ENCODE measurements at places on chromosomes 13 and 19.

- DNase-seq: no peak
These were observed 24.8 kb upstream of the SLC1A5 start for GRCh38 chr19:46812977-46813838.

GRCh38 chr13:30093236-30093635 is 214.1 kb downstream of the KATNAL1 start:
- DNase-seq: no peak

GRCh38 chr13:113015826-113016525 is 47.0 kb downstream of the MCF2L start:
- DNase-seq: no peak

- DNase-seq: no peak
These were observed 1.6 kb downstream of the GPC5 start for GRCh38 chr13:91400063-91400399.

- no peak for DNase-seq
These were observed 2.4 kb upstream of the ARGLU1 start for GRCh38 chr13:106570299-106570852.

DNA sequence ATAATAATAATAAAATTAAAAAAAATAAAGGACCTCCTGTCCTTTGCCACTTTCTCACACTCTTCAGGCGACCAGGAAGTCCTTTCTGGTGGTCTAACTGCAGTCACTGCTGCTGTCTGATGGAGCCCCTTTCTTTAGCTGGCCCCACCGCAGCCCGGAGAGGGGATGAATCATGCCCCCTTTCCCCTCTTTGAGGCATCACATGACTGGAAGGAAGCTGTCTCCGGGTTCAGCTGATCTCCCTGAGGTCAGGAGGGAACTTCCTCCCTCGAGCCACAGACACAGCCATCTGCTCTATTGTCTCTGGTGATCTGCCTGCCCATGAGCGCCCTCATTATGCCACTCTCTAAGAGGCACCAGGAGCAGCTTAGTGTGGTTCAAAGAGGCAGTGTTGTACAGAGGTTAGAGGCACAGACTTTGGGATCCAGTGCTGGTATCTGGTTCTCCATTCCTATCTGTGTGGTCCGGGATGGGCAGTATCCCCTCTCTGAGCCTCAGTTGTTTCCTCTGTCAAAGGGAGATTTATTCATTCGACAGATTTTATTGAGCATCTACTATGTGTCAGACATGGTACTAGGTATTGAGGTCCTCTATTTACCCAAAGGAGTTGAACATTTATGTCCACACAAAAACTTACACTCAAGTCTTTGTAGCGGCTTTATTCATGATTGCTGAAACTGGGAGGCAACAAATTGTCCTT is 30.0 kb downstream of the VAV1 start:
- DNase-seq: peak; percentile 91

DNA sequence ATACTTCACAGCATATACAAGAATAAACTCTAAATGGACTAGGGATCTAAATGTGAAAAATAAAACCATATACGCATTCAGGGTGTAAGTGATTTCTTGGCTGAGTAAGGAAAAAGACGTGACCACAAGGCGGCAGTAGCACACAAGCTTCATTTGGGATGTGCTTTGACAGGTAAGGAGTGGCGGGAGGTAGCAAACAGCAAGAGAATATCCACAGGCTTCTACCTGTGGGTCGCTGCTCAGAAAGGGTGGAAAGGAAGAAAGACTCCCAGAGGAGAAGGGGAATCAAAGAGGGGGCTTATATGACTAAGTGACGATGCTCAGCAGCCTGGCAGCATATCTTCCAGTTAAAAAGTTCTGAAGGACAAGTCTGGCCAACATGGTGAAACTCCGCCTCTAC is 2.5 kb upstream of the ZNF121 start:
- peak; percentile 71 for DNase-seq

DNA sequence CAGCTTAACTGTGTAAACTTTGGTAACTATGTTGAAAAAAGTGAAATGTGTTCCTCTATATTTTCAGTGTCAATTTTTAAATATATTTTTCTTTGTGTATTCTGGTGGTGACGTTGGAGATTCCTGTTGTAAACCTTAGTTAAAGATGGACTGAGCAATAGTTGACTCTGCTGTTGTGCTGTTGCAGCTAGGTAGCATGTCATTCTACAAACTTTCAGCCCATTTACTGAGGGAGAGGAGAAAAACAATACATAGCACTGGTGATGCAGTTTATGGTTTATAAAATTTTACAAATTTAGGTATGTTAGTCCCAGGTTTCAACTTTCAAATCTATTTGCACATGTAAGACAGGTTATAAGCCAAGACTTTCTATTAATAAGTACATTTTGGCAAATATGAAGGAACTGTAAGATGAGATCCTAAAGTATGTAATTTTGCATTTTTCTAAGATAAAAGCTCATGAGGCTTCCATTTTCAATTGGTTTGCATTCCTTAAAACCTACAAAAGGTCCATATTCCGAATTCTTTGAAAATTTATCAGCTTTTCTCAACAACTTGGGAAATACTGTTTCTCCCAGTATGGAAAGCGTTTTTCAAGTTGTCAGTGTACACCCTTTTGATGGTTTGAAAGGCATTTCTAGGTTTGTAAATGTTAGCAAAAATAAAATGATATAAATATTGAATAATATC is 1.5 kb downstream of the NDFIP2 start:
- DNase-seq: no peak

- DNase-seq: no peak
These were observed 96.2 kb downstream of the CYSLTR2 start for GRCh38 chr13:48749699-48750473.

DNA sequence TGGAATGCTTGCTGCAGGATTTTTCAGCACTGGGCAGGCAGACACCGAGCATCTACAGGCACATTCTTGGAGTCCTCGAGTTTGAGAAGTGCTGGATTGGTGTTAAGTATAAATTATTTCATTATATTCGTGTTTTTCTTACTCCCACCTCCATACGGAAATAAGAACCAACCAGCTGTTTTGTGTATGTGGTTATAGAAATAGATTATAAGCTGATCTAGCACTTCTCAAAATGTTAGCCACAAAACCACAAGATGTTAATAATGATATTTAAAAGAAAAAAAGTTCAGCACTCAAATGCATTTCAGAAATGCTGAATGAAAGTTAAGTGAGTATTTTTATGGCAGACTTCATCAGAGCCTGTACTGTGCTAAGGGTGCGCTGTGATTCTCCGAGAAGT is 24.0 kb upstream of the TEX29 start:
- no peak for DNase-seq

DNA sequence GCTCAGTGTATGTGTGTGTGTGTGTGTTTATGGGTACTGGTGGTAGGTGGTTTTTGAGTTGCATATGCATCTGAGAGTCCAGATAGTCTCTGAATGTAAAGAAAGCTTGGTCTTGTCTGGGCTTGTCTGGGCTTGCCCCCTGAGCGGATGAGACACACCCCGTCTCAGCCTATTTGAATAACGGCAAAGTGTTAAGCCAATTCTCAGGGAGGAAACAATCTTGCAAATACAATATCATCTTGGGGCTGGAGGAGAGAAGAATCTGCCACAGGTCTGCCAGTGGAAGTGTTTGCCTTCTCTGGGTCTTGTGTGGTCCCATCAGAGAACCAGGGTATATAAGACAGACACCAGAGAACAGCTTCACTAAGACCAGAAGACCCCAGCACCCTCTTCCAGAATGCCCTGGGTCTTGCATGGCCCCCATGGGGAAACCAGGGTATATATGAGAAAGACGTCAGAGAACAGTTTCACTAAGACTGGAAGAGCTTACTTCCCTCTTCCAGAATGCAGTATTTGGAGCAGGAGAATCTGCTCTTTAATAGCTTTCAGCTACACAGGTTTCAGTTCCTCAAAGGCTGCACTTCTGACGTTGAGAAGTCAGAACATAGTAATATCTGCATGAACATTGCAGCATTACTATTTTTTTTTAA is 13.3 kb downstream of the CD70 start:
- DNase-seq: peak; percentile 51

GRCh38 chr13:41457589-41458186 is 338 bp downstream of the RGCC start:
- no peak for DNase-seq

DNA sequence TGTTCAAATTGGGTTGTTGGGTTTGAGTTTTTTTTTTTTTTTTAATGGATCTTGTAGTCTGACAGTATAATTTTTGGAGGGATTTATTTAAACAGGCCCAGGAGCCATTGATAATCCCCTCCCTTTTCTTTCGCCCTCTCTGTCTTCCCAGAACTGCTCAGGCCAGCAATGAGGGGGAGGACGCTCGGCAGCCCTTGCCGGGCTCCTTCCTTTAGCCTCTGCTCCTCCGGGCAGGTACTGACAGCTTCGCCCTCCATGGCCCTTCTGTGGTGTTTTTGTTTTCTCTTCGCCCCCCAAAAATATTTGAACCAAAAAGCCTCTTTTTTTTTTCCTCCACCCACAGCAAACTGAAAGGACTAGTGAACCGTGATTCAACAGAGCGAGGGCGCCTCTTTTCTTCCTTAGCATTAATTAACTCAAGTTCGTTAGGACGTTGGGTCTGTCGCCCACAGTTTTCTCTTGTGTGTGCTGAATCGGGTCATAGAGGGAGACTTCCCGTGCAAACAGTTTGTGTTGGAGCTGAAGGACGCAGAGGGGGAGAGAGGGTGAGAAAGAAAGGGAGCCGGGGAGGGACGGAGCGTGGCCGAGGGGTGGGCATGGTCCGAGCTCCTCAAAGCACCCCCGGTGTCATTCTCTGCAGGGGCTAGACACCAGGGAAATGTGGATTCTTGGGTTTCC is 21.5 kb downstream of the NFIX start:
- no peak for DNase-seq

- no peak for DNase-seq
These were observed 1.9 kb downstream of the TSEN34 start for GRCh38 chr19:54193011-54193410.

- no peak for DNase-seq
These were observed 757 bp downstream of the FBN3 start for GRCh38 chr19:8148410-8149260.

GRCh38 chr13:102970542-102970941 is 95.7 kb downstream of the SLC10A2 start:
- DNase-seq: no peak

GRCh38 chr13:98874029-98874397 is 103.9 kb downstream of the DOCK9 start:
- no peak for DNase-seq

DNA sequence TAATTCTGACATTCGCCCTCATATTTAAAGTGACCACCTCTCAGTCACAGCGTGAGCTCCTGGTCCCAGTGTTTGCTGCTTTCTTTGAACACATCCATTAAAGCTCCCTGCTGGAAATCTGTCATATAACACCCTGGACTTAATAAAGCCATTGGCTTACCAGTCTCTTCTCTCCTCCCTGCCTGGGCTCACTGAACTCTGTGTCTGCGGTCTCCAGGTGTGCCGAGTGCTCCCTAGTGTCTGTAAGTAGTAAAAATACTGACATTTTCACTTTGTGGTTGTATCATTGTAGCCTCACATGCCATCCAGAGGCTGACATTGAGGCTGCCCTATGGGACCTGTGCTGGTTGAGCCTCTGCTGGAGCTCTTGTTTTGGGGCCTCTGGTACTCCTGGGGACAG is 2.6 kb upstream of the PSG11 start:
- DNase-seq: no peak

DNA sequence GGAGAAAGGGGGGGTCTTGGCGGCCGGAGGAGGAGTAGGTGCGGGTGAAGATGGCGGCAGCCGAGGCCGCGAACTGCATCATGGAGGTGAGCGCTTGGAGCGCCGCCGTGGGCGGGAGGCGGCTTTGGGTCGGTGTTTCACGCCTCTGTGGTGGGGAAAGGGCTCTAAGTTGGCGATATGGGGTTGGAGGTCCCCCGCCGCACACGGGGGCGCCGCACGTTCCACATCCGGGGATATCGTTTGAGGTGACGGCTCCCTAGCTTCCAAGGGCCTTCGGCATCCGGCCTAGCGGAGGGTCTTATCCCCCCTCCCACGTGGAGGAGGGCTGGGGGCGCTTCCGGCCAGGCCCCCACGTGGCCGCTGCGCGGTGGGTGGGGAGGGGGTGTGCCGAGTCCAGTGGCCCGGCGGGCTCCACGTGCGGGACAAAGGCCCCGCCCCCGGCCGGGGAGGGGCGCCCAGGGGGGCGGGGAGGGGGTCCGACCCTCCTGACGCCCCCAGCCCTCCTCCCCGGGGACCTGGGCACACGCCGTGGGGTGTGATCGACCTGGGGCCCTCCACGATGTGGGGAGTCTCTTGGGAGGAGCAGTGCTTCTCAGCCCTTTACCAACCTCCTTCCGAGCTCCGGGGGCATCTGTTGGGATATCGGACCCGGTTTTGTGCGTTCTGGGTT is at the start of gene PRMT1:
Gene PRMT1 (plus strand): TSS at position 41 of the 670 bp plus-strand sequence. CDS start 10 bp downstream, at position 51.
- peak; percentile 25 for DNase-seq

DNA sequence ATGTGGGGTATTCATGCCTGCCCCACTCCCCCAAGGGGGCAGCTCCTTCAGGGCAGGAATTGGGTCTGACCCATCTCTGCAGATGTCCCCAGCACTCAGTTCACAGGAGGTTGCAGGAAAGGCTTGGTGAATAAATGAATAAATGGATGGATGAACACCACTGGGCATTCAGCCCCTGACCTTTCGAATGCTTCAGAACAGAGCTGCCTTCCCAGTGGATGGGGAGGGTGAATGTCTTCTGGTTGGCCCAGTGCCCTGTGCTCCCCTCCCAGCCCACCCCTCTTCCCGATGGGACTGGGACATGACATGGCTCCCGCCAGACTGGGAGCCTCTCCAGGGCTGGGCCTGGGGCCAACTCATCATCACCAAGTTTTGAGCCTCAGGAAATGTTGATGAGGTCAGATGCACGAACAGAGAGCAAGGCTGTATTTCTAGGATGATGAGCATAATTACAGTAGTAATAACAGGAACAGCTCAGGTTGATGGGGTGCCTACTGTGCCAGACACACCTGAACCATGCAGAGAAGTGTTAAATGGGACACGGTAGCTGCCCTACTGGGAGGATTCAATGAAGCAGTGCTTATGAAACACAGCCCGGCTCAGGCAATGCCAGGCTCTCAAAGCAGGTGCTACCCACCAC is 25.7 kb downstream of the VRK3 start:
- DNase-seq: no peak

DNA sequence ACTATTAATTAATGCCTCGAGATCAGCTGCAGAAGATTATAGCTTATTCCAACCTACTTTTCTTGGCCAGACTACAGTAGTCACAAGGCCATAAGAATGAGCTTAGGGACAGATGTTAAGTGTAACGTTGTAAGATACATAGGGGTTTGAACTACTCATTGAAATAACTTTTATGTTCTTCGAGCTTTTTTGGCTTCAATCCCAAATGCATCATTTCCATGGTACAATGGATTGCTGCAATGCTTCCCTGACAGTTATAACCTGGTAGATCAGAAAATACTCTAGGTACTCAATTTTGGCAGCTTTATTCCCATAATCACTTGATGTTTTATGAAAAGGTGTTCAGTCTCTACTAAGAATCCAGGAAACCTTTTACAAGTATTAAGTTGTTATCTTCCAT is 2216.7 kb upstream of the PCDH20 start:
- DNase-seq: no peak

- DNase-seq: no peak
These were observed 3.8 kb upstream of the IL17D start for GRCh38 chr13:20699715-20700114.

All from HL-60 (cell line).